ENCODE measurements at places on chromosomes 7 and 10. TPM values are rescaled to one million over a fixed set of nuclear protein-coding genes. Genes with fewer than 3 reads are reported as not detected.

- no peak for DNase-seq
These were observed 21.2 kb upstream of the BLOC1S2 start for GRCh38 chr10:100307684-100308083.

DNA sequence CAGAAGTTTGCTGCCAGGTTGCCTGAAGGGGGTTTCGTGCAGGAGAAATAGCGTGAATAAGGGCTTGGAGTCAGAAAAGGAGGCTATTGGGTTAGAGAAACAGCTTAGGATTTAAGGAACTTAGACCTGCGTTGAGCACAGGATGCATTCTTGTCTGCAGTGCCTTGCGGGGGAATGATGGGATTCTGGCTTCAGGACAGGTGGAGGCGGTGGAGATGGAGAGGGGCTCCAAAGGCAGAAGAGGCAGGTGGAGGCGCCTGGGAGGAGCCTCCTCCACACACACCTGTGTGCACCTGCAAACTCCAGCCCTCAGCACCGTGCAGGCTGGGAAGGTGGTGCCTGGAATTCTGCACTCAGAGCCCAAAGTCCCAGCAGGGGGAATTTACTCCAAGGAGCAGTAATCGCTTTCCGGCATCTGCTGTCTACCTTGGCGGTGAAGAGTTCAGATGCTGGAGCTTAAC, 1.8 kb downstream of the CLIP2 start:
- DNase-seq = no peak

GRCh38 chr7:150668472-150668911, 17.0 kb upstream of the GIMAP2 start:
- DNase-seq = no peak

DNA sequence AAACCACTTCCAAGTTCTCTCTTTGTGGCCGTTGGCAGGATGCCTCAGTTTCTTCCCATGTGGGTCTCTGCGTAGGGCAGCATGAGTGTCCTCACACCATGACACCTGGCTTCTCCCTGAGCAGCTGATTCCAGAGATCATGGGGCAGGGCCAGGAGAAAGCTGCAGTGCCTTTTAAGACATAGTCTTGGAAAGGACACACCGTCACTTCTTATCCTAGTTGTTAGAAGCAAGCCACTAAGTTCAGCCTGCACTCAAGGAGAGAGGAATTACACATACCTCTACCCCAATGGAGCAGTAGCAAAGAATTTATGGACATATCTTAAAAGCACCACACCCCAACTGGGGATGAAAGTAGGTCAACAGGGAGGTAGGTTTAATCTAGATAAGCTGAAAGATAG, 16.4 kb downstream of the NODAL start:
- DNase-seq = no peak

Gene TMEM213
- not detected for polyA plus RNA-seq

Gene SFMBT2
- polyA plus RNA-seq = 10.2 TPM

Gene HK1
- polyA plus RNA-seq = 50.6 TPM

Gene UCN3
- polyA plus RNA-seq = 0.11 TPM
